ENCODE measurements at places on chromosomes 5 and 9. TPM values are rescaled to one million over a fixed set of nuclear protein-coding genes. Genes with fewer than 3 reads are reported as not detected.

DNA sequence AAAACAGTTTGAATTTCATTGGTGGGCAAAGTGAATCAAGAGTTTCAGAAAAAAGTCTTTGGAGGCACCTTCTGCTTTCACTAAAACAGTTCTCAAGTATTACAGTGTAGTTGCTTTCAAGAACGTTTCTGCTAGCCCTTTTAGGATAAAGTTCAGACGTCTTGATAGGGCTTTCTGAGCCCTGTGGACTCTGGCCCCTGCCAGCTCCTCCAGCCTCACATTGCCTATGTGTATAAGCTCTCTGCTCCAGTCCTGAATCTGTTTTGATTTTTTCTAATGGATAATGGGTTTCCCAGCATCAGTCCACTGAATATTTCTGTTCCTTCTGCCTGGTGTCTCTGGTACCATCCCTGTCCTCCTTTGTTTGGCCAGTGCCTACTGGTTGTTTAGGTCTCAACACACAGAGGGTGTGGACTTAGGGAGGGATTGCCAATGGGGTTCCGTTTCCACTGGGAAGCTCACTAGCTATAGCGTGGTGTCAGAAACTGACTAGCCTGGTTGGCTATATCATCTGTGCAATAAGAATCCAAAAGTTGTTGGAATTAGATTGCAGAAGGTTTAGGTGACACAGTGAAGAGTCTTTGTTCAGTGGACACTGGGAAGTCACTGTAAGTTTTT is 26.4 kb downstream of the ARHGAP26 start:
- no peak for DNase-seq

The NIPAL4 gene
- 0.51 TPM for total RNA-seq

GRCh38 chr5:142433526-142434321 is 108.9 kb upstream of the SPRY4 start:
- peak; percentile 17 for DNase-seq

The CRAT gene
- 8.8 TPM for total RNA-seq

GRCh38 chr5:36607114-36607571 is 737 bp downstream of the SLC1A3 start:
- peak; percentile 65 for DNase-seq

The CERCAM gene
- total RNA-seq, result 22.0 TPM

- no peak for DNase-seq
Observed at GRCh38 chr9:78971540-78971939, 600.2 kb upstream of the TLE4 start.

Data from Daoy (cell line).